ENCODE measurements at places on chromosomes 2 and 18. TPM values are rescaled to one million over a fixed set of nuclear protein-coding genes. Genes with fewer than 3 reads are reported as not detected.

SERPINB3 gene
- 911 TPM for total RNA-seq

TSPYL6 gene
- total RNA-seq, result not detected

GRCh38 chr2:216285701-216286100, 86.6 kb downstream of the MARCHF4 start:
- H3K27ac ChIP-seq, result no peak overlapping the region
- H3K36me3 ChIP-seq, result no peaks in the 10 kb centered on the region
- DNase-seq, result no peak
- no peak overlapping the region for H3K4me3 ChIP-seq
- H3K4me1 ChIP-seq, result peaks cover 17% of the 10 kb centered on the region
- no peaks in the 10 kb centered on the region for H3K27me3 ChIP-seq

DNA sequence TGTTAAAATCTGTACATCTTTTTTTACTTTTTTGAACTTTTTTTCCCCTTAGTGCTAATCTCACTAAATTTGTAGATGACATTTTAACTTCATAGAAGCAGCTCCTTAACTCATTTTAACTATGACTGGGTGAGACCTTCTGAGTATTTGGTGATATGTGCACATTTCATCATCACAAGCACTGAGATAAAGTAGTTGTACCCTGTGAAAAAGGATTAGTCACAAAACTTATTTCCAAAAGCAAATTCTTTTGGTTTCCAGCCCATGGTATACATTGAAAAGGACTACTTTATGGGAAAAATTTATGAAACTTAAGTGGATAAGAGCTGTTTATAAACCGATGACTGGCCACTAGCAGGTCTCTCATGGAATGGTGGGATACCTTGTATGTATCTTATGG, 581.5 kb downstream of the PLCL1 start:
- no peaks in the 10 kb centered on the region for H3K4me1 ChIP-seq
- no peak for DNase-seq
- H3K36me3 ChIP-seq, result no peaks in the 10 kb centered on the region
- no peak overlapping the region for H3K4me3 ChIP-seq
- H3K27me3 ChIP-seq, result no peaks in the 10 kb centered on the region
- no peak overlapping the region for H3K27ac ChIP-seq

- H3K27ac ChIP-seq, result no peak overlapping the region
- no peak overlapping the region for H3K4me3 ChIP-seq
- H3K27me3 ChIP-seq, result no peaks in the 10 kb centered on the region
Measured at GRCh38 chr18:70973626-70974025, 684.8 kb downstream of the SOCS6 start.

Data from esophagus squamous epithelium (tissue), 5 donors.